Stimulated activated CD8-positive, alpha-beta memory T cell treated with anti-CD3 and anti-CD28 coated beads, Interleukin-15, amount 100 ng/mL, for 24 hours (primary cell): ENCODE measurements at places on chromosomes 13 and 19.

GRCh38 chr19:56976995-56977906 is 136.7 kb upstream of the PEG3 start:
- no peak for DNase-seq

- DNase-seq, result no peak
Observed at GRCh38 chr13:87678372-87678752, 7.2 kb downstream of the SLITRK5 start.

DNA sequence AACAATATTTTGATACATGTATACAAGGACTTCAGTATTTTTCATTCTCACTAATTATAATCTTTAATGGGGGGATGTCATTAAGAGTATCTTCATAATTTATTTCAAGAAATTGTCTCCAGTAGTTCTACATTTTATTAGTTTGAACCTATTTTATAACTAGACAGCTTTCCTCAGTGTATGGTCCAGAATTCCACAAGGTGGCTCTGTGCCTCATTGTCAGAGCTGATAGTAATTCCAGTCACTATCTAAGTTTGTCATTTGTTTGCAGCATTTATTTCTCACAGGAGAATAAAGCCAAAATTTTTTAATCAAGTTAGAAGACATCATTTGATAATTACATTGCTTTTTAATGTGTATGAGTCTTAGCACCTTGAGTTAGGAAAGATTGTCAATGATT is 1633.0 kb upstream of the PCDH20 start:
- DNase-seq, result no peak

GRCh38 chr19:38385804-38386257 is 2.0 kb downstream of the GGN start:
- DNase-seq, result no peak

DNA sequence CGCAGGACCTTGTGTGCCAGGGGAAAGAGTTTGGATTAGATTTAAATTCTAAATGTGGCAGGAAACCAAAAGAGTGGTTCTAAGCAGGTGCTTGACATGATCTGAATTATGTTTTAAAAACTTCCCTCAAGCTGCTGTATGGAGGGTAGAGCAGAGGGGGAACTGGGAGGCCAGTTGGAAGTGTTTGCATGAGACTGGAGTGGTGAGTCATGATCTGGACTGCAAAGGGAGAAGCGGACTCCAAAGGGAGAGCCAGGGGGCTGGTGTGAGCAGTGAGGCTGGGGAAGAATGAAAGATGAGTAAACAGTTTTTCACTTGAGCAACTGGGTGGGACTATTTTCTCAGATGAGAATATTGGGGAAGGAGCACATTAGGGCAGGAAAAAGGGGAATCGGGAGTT is 206.1 kb downstream of the DNAJC15 start:
- DNase-seq, result no peak

DNA sequence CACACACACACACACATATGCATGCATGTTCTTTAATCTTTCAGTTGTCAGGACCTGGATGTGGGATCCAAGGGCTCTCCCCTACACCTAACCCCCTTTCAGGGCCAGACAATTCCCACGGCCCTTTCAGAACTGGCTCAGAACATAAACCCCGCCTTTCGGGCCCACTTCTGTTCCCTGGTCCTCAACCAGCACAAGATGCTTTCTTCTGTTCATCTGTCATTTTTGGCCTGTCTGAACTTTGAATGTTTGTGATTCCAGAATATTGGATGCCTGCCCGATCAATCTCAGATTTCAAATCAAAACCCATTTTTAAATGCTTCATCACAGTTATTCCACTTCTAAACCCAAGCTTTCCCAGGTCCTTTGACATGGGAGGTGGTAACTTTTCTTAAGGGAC is 167.3 kb downstream of the USP12 start:
- DNase-seq, result no peak

DNA sequence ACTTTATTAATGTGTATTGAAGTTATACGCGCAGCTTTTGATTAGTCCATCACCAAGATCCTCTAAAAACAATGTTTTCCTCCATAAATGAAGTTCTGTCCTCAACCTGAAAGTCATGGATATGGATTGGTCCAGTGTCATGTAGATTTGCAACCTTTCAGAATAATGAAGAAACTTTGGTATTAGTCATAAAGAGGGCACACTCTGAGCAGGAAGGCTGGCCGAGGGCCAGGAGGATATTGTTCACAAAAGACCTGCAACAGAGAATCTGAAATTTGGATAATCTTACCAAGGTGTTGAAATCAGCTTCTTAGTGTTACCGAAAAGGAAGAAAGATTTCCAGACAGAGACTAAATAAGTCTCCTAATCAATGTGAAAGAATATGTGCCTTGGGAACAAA is 20.7 kb downstream of the CLDN10 start:
- DNase-seq, result no peak

- no peak for DNase-seq
Observed at GRCh38 chr19:5452594-5453565, 2.3 kb upstream of the ZNRF4 start.

GRCh38 chr19:28176193-28176592 is 1036.8 kb downstream of the UQCRFS1 start:
- no peak for DNase-seq

- DNase-seq, result no peak
Observed at GRCh38 chr13:70844391-70845108, 736.3 kb upstream of the KLHL1 start.

DNA sequence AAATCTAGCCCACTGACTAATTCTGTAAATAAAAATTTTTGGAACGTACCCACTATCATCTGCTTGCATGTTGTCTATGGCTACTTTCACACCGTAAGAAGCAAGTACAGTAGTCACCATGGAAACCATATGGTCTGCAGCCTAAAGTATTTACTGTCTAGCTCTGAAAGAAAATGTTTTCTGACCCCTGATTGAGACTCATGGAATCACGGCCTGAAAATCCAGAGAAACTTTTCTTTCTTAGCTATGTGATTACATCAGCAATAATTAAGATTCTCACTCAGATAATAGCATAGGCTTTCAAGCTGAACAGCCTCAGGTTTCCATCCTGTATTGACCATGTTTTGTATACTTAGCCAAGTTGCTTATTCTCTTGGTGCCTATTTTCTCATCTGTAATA is 264.6 kb downstream of the NHLRC3 start:
- no peak for DNase-seq

DNA sequence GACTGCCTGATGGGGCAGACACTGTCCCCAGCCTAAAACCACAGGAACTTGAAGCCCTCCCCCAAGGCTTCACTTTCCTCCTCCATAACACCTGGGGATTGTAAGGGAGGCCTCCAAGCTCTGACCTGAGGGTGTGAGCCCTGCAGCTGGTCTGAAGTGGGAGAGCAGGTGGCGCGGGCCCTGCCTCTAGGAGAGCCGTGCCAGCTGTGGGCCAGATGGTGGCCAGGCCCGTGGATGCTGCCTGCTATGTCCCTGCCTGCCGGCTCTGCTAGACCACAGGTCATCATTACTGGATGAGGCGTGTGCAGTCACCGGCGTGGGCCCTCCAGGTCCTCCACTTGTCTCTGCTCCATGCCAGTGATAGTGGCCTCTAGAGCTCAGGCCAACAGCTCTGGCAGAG is 3.5 kb upstream of the KLHL26 start:
- DNase-seq, result no peak
